ENCODE measurements at places on chromosomes 3 and 15.

GRCh38 chr3:14514323-14514720, 25.8 kb downstream of the GRIP2 start:
- no peak for DNase-seq

- no peak for DNase-seq
These were observed 210.7 kb downstream of the TLE3 start for GRCh38 chr15:69887009-69887408.

GRCh38 chr3:114770874-114771273, 376.2 kb downstream of the ZBTB20 start:
- peak; percentile 70 for DNase-seq

DNA sequence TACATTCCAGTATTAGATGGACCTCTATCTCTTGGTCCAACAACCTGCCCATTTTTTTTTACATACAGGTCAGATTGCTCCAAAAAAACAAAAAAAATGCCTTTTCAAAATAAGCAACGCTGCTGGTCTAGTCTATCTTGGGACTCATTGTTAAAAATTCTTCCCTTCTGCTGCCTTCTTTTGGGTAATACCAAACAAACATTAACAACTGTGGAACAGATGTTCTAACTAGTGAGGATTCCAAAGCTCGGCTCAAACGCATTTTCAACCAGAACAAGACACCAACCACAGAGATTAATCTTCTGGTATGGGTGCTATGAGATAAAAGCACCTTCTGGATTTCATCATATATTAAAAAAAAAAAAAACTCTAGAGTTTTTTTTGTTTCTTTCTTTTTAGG, 24.7 kb downstream of the ARHGAP31 start:
- no peak for DNase-seq

GRCh38 chr3:149163066-149163465, 33.6 kb downstream of the HPS3 start:
- no peak for DNase-seq

GRCh38 chr15:51313644-51314280, 24.6 kb downstream of the CYP19A1 start:
- DNase-seq = no peak

DNA sequence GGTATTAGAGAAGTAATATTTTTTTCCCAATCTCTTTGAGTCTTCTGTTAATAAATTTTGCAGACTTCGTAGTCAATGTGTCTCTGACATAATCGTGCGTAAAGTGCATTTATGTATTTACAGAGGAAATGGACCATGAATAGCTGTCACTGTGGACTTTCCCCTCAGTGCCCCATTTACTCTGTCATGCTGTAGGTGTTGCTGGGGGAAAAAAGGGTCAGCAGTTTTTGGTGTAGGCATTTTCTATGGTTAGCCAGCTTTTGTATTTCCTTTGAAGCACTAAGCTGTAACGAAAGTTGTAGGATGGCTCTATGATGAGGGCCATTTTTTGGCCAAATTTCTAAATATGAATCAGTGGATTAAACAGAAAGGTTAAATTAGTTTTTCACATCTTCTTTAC, 598.4 kb downstream of the FGF12 start:
- no peak for DNase-seq

GRCh38 chr3:101913168-101913567, 63.9 kb downstream of the NFKBIZ start:
- DNase-seq = no peak

DNA sequence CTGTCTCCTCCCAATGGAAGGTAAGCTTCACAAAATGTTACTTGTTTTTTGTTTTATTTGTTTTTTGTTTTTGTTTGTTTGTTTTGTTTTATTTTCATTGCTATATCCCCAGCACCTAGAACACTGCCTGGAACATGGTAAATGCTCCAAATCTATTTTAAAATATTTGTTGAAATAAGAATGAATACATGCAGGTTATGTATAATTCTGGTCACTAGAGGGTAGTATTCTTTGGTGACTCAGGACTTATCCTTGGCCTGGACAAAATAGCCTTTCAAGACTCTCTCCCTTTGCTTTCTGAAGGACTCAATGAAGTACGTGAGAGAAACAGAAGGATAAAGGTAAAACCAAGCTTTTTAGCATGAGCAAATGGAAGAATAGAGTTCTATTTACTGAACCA, 46.9 kb upstream of the PPP2R3A start:
- peak; percentile 25 for DNase-seq

DNA sequence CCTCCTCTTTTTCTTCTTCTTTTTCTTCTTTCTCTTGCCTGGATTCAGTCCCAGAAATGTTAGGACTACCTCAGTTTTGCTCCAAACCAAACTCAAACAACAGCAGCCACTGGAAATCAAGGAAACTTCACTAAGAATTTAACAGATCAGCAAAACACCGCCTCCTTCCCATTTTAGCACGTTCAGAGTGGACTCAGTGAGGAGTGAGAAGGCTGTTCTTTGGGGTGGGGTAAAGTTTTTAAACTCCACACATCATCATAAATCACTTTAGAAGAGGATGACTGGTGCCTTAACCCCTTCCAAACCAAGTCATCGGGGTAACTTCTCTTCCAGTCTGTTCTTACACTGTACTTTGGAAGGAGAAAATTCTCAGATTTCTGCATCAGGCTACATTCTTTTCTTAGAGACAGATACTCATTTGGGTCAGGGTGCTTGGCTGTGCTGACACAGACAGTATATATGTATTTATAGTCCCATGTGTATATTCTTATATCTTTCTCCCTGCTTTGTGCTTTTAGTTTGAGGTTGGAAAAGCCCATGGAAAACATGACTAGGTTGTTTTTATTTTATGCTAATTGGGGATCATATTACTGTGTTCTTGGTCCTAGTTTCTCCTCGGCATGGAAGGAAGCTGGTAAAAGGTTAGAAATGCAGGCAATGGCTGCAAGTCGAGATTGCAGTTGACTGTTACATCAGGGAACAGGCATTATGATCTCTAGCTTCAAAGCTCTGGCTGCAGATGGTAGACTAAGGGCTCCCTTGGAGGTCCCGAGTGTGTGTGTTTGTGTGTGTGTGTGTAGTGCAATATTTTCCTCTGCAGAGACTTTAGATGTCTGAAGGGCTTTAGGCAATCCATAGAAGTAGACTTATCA, at the start of gene CCDC80:
Gene CCDC80, minus strand, starts transcription at position 214 of the 872 bp plus-strand sequence. CDS start 1,238 bp downstream, outside the sequence.
- DNase-seq = peak; percentile 39

DNA sequence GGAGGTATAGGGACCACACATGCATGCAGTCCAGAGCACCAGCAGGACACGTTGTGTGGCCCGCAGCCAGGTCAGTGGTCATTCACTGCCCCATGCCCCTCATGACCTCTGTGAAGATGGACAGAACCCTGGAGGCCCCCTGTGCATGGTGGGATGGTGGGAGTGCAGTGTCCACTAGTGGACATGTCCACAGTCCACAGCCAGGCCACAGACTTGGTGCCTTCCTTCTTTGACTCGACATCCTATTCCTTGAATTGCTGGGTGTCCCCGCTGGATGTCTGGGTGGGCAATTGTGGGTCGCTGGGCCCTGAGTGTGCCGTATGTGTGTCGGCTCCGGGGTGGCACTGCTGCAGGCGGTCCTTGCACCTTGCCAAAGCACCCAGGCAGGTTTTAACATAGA, 35.7 kb downstream of the KLF15 start:
- no peak for DNase-seq

DNA sequence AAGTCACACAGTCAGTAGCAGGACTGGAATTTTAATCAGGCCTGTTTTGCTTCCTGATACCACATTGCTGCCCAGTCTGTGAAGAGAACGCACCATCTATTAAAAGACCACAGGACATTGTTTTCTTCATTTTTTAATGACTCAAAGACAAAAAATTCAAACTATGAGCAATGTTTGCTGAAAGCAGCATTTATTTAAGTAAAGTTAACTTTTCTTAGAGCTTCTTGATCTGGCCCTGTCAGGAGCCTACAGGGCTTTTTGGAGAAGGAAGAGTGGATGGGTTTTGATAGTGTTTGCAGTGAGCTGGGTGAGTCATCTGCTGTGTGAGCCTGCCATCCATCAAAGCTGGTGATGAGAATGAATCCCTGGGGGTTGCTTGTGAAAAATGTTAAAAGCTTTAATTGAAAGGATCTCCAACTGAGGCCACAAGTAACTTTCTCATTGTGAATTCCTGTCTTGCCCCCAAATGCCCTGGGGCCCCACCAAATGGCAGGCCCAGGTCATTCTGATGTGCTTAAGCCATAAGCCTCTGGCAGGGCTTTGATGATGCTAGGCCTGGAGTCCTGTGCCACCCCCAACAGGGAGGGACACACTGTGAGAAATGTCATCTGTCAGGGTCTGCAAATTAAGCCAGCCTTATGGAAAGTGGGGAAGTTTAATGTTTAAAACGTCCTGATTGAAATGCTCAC, 136.2 kb upstream of the PFN2 start:
- DNase-seq = no peak

DNA sequence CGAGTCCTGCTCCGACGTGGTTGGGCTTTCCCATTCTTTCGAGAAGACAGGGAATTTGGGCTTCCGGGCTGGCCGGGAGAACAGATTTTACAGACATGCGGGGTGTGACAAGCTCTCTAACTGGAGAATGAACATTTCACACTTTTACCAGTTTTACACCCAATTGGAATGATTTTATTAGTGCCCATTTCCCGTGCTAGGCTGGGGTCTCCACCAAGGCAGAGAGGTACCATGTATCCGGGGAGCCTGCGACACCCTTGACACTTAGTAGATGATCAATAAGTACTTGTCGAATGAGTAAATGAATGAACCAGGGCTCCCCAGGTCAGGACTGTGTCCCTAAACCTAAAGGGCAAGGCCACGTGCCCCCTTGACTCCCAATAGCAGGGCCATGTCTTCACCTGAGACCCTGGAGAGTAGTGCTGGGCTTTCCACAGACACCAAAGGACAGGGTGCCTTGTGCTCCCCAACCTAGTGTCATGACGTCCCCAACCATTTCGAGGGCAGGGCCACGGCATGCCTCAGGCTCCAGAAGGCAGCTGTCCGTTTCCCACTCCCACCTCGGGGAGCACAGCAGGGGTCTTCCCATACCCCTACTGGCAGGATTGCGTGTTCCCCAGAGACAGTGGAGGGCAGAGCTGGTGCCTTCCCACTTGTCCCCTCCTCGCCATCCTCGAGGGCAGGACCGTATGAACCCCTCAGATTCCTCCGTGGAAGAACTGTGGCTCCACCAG, 679 bp upstream of the MYD88 start:
- no peak for DNase-seq

DNA sequence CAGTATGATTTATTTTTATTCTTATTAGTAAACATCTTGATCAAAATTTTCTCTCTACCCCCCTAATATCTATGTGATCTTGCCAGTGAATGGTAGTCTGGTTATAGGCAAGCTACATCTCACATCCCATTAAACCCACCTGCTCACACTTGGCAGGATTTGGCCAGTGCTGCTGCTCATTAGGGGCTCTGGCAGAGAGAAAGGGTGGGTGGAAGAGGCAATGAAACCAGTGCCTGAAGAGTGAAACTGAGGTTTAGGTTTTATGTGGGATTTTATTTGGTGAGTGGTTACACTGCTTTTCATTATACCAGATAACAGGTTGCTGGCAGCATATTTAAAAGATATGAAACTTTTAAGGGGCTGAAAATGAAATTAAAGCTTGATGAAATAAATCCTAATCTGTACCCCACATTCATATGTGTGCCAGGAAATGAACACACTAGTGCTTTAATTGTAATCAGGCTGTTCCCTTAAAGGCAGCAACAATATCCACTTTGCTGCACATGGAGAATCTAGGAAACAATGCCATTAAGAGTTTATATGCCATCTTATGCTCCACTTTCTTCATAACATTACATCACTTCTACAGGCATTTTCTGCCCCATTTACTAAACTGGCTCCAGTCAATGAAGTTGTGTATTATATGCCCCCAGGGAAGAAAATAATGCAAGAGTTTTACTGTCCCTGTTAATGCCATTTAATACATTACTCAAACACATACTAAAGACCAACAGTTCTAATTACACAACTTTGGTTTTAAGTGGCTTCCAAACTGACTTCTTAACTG, 688.7 kb downstream of the MECOM start:
- no peak for DNase-seq

GRCh38 chr15:90040618-90041017, 39.5 kb downstream of the ZNF710 start:
- DNase-seq = no peak

- peak; percentile 58 for DNase-seq
These were observed 21.8 kb upstream of the POU1F1 start for GRCh38 chr3:87298111-87298718.

- no peak for DNase-seq
These were observed 49.7 kb upstream of the RBSN start for GRCh38 chr3:15148614-15149013.

DNA sequence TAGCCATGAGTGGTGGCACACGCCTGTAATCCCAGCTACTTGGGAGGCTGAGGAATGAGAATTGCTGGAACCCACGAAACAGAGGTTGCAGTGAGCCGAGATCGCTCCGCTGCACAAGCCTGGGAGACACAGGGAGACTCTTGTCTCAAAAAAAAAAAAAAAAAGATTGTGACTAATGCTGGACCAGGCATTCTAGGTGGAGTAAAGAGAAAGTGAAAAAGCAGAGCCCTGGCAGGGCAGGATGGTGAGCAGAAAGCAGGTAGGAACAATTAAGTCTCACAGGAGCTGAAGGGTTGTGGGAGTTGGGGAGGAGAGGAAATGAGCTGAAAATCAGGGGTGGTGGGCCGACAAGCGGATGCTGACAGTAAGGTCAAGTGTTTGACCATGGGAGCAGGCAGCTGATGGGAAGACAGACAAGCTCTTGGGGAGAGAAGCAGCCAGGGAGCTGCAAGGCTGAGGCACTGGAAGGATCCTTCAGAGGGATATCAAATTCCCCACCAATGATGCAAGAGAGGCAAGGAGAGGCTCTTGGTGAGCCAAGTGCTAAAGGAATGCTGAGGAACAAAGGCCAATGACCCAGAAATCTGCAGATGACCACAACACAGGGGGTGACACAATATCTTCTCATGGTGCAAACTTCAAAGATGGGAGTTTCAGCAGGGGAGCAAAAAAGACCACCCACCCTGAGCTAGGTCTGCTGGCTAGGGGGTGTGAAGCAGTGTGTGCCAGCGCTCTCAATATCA, 251.1 kb downstream of the ULK4 start:
- no peak for DNase-seq

DNA sequence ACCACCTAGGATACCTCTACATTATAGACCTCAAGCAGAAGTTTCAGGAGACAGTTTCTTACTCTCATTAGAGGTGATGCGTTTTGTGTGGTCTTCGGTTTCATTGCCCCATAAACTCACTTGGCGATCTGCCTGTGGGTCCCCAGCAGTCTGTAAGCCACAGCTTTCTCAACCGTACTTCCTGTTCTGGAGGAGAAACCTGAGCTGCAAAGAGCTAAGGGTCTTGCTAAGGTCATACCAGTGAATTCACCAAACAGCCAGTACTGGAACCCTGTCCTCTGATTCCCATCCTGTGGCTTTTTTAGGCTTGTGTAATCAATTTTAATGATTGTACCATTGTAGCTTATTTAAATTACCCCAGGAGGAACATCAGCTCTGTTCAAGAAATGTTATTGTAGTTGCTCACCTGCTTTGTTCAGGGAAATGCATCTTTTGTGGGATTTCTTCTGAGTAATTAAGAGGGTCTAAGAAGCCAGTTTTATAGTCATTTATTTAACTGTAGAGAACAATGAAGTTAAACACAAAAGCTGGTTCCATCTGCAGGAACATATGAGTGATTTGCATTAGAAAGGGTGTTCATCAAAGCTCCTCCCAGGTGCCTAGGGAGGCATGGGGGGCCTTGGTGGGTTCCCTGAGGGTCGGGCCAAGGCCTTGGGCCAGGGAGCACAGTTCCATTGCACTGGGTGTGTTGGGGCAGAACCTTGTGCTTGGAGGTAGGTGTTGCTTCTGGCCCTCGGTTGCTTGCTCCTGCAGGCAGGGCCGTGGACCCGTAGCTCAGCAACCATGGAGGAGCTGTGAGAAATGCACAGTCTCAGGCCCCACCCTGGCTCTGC, 69.6 kb downstream of the APBA2 start:
- no peak for DNase-seq

- DNase-seq = no peak
These were observed 3.3 kb downstream of the COPG1 start for GRCh38 chr3:129252748-129253147.

- DNase-seq = no peak
These were observed 84.1 kb downstream of the MEIS2 start for GRCh38 chr15:37016231-37016630.
